Stimulated activated CD8-positive, alpha-beta memory T cell treated with anti-CD3 and anti-CD28 coated beads, Interleukin-7, amount 100 ng/mL, for 24 hours (primary cell): ENCODE measurements at places on chromosomes 3 and 15.

DNA sequence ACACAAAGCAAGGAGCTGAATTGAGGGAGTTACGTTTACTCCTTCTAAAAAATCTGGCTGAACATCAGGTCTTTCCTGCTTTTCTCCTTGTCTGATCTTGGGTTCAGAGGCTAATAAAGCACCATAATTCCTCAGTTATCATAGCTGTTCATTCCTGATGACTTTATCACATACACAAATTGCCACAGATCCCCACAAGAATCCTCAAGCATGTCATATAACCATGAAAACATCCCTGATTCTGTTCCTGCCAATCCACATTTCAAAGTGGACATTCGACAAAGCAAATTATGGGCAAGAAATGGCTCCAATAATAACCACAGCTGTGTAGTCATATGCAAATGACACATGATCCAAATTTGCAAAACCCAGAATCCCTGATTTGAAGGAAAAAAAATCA lies 321.3 kb downstream of the MEX3B start:
- no peak for DNase-seq

GRCh38 chr3:197877902-197878301 lies 72.1 kb upstream of the RPL35A start:
- no peak for DNase-seq

DNA sequence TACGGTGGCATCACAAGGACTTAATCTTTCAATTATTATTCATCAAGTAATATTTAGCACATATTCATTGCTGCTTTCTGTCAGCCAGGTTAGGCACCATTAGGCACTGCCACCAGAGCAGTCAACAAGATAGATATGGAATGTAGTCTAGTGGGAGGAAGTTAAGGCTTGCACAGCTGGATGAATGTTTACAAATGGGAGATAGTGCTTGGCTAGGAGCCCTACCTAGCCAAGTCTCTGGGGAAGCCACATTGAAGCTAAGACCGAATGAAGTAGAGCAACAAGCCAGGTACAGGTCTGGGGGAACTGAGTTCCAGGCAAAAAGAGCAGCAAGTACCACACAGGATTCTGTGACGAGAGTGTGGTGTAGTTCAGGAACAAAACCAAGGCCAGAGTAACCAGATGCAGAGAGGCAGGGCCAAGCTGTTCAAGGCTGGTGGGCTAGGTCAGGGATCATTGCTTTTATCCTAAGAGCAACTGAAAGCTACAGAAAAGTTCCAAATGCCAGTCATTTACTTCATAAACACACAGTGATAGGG lies 33.4 kb upstream of the SCAANT1 start:
- DNase-seq: no peak

GRCh38 chr3:197027896-197028727 lies 1.5 kb downstream of the MELTF start:
- no peak for DNase-seq

GRCh38 chr3:21269882-21270281 lies 481.1 kb downstream of the ZNF385D start:
- no peak for DNase-seq

DNA sequence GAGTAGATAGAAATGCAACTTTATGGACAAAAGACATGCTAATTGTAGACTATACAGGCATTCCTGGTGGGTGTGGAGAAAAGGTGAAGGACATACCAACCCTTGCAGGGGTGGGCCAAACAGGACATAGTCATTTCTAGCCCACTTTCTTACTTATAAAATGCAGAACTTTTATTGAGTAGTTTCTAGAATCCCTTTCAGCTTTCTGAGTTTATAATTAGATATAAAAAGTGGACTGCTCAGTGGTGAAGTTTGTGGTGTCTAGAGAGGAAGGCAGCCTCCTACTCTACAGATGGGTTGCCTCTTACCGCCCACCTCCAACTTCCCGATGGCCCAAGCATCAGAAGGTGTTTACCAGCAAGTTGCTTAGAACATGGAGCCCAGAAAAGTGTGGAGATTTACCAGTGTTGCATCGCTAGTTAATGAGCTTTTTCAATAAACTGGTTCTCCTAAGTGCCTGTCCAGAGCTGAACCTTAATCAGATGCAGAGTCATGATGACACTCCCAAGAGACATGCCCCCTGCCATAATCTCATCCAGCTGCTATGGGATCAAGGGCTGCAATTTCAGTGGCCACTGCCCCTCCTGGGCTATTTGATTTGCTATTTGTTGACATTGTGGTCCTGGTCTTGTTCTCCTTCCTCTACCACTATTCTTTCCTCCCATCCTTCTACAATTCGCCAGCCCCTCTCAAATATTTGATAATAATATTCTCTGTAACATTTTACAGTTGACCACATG lies 77.5 kb upstream of the STRIT1 start:
- DNase-seq: no peak

DNA sequence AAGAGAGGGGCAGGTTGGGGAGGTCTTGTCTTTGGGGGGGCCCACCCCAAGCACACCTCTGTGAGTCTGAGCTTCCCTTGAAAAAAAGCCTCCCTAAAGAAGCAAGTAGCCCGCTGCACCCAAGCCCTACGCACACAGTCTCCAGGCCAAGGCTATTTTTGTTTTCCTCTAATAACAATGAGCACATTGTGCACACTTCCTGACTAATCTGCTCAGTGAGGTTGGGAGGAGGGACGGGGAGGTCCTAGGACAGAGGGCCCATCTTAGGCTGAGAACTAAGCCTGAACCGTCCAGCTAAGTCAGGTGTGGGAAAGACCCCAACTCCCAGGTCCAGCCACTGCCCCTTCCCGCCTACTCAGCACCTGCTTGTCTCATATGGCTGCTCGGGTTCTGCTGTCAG lies 87.2 kb downstream of the HMG20A start:
- no peak for DNase-seq

GRCh38 chr15:78992416-78993256 lies 47.8 kb upstream of the CTSH start:
- DNase-seq: no peak

DNA sequence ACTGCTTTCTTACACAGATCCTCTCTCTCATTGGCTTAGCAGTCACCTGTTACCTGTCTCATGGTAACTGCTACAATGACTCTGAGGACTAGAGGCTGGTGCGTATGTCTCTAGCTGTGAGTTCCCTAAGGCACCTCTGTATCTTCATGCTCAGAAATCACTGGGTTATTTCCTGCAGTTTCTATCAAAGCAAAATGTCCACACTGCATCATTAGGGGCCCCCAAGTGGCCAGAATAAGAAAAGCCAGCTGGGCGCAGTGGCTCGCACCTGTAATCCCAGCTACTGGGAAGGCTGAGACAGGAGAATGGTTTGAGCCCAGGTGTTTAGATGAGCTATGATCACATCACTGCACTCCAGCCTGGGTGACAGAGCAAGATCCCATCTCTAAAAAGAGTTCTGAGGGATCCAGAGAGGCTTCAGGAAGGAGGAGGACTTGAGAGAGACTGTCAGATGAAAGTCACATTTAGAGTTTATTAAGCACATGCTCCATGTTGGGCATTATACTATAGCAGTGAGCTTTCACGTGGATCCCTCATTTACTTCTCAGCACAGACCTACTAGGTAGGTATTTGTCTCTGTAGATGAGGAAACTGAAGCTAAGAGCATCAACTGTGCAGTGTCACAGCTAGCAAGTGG lies 2.3 kb upstream of the VPS18 start:
- no peak for DNase-seq

DNA sequence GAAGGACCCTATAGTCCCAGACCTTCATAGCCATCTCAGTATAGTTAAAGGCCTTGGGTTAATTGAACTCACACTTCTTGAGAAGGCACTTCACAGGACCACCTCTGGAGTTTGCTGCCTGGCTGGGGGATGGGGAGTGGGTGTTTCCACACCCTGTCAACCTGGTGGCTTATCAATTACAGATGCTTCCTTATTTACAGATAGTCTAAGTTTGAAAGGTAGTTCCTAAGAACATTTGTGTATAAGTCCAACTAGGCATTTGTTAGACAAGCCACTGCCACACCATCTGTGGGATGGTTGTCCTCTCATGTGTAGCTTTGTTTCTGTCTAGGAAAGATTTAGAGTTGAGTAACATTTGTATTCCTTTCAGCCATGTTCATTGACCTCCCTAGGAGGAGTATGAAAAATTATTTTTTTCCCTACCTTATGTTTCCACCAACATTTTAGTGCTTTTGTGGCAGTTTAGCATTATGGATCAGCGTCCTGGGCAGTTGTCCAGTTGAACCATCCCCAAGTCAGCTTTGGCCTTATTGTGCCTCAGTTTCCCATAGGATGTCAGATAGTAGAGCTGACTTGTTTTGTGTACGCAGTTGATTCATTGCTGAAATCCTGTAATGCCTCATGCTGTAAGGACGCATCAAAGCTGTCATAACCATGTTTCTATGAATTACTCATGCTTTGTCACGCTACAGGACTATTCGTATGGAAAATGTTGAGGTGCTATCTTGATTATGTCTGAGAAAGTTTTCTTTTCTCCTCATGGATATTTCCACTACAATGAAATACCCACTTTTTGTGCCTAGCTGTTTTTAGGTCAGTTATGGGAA lies 21.2 kb upstream of the SIAH2 start:
- DNase-seq: no peak

- DNase-seq: no peak
Measured at GRCh38 chr3:195113536-195114425, 157.2 kb downstream of the XXYLT1 start.

DNA sequence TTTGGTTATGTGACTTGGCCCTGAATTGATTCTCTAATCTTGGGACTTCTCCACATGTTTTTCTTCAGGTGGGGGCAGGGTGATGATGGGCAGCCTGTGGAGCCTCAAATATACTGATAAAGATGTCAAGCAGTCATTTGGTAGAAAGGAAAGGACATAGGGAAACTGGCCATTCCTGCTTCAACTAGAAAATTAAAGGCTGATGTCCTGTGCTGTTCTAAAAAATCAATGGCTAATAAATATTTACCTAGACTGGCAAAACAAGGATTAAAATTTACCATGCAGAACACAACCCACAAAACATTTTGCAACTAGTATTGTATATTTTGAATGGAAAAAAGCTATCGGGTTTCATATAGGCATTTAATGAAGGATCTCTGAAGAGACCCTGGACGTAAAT lies 133.7 kb downstream of the GADL1 start:
- DNase-seq: no peak

- DNase-seq: no peak
Measured at GRCh38 chr3:169660709-169661360, 2.7 kb downstream of the MECOM start.

GRCh38 chr3:112143251-112143650 lies 10.2 kb upstream of the GCSAM start:
- DNase-seq: no peak

DNA sequence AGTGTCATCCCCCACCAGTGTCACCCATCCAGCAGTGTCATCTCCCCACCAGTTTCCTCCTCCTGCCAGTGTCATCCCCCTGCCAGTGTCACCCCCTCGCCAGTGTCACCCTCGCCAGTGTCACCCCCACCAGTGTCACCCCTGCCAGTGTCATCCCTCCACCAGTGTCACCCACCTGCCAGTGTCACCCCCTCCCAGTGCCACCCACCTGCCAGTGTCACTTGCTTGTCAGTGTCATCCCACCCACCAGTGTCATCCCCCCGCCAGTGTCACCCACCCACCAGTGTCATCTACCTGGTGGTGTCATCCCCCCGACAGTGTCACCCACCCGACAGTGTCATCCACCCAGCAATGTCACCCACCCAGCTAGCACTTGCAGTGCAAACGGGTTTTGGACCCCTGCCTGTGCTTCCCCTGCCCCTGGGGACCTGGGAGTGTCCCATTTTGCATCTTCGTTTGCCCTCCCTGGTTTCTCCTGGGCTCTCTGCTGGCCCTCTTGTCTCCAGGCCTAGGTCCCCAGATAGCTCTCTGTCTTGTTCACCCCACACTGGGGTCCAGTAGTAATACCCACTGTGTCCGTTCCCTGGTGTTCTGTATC lies 99.8 kb upstream of the PRR20G start:
- no peak for DNase-seq

- DNase-seq: no peak
Measured at GRCh38 chr15:88006146-88006545, 250.4 kb downstream of the NTRK3 start.

DNA sequence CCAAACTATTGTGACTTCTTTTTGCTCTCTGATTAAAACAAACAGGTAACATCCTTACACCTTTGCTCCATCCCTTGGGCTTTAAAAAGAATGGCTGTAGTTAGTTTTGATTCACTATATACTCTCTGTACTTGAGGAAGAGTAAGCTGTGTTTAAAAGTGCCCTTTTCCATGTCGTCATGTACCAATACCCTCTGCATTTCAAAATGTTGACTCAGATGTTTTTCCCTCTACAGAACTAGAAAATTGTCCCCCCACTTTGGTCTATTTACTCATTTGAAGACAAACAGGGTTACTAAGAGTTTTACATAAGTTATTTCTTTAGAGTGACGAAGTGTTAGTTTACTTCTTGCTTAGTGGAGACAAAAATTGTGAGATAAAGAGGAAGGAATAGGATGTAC lies 62.7 kb downstream of the TASOR start:
- no peak for DNase-seq

- DNase-seq: no peak
Measured at GRCh38 chr15:83697716-83698115, 43.8 kb downstream of the ADAMTSL3 start.

- DNase-seq: no peak
Measured at GRCh38 chr3:112688819-112689218, 47.9 kb upstream of the CCDC80 start.

GRCh38 chr3:39133093-39133490 lies 20.3 kb downstream of the CSRNP1 start:
- DNase-seq: no peak

DNA sequence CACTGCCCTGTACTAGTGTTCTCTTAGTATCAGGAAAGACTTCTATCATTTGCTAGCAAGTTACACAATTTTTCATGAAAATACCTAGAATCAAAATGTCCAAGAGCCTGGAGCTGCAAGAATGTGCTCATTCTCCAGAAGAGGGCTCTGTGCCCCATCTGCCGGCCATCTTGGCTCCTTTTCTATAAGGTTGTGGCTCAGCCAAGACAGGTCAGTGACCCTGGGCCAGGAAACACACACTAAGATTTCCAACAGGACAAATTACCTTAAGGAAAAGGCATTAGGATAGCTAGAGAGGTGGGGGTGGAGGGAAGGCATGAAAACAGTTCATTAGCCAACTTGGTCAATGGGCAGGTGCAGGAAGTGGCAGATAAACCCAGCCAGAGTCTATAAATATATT lies 20.7 kb downstream of the TIMP4 start:
- no peak for DNase-seq

- DNase-seq: no peak
Measured at GRCh38 chr3:42019953-42020260, 58.0 kb upstream of the ULK4 start.

GRCh38 chr15:45550436-45550835 lies 27.9 kb upstream of the SLC30A4 start:
- DNase-seq: no peak

DNA sequence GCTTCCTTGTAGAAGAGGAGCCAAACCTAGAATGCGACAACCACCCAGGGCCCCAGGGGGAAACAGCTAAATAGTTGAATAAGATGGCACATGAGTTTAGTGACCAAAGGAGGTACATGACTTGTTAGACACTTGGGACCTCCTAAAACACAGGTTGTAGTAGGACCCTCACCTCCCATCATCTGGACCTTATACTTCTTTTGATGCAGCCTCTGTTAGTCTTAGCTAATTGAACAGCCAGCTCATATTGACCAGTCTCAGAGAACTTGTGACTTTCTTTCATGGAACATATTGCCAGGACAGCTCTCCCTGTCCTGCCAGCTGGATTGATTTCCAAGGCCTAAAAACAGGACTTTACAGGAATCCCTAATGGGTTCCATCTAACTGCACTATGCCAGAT lies 45.0 kb downstream of the SPSB4 start:
- no peak for DNase-seq
